ENCODE measurements at places on chromosomes 16 and 17.

GRCh38 chr16:58336332-58337089, 41.7 kb upstream of the PRSS54 start:
- peak; percentile 61 for DNase-seq

DNA sequence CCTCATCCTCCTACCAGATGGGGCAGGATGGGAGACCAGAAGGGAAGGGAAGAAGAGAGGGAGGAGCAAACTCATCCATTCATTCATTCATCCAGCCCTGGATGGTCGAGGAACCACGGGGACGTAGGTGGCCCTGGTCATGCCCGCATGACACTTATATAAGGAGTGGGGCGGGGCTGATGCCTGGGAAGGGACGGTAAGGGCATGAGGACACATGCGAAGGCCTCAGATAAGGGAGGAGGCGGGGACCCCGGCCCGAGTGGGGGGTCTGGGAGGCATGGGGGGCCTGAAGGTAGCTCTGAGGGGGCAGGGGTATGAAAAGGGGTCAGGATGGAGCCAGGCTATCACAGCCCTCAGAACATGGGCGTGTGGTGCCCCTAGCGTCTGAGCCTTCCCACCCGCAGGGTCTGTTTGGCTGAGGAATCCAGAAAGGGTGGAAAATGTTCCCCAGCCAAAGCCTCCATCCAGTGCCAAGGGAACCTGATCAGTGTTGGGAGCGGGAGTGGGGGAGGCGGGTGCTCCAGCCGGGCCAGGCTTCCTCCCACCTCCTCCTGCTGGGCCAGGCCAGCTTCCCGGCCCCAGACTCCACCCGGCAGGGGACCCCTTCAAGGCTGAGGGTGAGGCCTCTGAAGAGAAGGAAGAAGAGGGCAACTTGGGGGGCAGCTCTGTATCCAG, 17.6 kb upstream of the CD79B start:
- no peak for DNase-seq

DNA sequence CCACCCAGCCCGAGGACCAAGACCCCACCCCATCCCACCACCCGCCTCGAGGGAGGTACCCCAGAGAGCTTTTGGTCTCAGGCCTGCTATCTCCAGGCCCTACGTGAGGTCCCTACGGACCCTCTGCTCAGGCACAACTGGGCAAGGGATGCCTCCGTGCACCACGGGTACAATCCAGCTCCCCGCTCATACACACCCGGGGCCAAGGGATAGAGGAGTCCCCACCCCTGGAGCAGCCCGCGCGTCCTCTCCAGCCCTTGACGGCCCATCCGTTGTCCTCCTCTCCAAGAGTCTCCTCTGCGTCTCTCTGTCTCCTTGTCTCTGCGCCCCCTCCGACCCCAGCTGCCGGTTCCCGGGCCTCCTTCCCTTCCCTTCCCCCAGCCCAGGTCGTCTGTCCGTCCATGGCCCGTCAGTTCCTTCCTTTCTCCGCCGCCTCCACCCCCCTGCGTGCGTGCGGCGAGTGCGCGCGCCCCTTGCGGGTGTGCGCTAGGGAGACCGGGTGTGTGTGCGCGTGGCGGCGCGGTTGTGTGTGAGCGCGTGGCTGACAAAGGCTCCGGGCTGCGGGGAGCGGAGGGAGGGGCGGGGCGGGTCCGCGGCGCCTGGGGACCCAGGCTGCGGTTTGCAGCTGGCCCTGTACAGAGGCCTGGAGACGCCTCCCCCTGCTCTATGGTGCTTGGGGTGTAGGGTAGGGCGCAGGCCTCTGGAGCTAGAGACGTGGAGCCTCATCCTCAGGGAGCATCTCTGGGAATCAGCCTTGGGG, 930 bp downstream of the SPNS2 start:
- DNase-seq: peak; percentile 69

GRCh38 chr16:78002915-78003538, 19.3 kb upstream of the CLEC3A start:
- DNase-seq: peak; percentile 73

GRCh38 chr17:2656283-2656682, 55.3 kb downstream of the CLUH start:
- no peak for DNase-seq

GRCh38 chr17:61594294-61594825, 3.3 kb upstream of the NACA2 start:
- no peak for DNase-seq

DNA sequence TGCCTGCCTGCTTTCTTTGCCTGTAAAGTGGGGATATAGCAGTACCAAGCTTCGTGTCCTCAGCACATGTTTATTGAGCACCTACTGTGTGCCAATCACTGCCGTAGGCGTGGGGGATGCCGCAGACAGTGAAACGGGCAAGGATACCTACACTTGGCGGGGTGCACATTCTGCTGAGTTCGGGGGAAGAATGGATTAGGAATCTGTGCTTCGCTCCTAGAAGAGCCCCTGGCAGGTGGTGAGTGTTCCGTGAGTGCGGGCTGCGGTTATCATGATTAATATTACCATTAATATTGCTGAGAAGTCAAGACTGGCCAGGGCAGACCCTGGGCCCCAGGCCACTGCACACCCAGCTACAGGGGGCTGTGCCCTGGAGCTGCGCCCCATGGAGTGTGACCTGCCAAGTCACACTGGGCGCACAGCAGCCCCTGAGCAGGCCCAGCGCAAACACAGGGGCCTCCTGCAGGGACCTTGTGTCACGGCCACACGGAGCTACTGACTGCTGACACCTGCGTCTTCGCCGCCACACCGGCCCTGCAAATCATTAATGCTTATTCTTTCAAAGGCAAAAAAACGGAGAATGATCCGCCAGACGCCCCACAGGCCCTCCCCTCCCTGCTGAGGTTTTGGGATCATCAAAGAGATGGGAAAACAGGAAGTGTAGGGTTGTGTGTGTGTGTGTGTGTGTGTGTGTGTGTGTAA, 213.4 kb upstream of the GSE1 start:
- DNase-seq: no peak

DNA sequence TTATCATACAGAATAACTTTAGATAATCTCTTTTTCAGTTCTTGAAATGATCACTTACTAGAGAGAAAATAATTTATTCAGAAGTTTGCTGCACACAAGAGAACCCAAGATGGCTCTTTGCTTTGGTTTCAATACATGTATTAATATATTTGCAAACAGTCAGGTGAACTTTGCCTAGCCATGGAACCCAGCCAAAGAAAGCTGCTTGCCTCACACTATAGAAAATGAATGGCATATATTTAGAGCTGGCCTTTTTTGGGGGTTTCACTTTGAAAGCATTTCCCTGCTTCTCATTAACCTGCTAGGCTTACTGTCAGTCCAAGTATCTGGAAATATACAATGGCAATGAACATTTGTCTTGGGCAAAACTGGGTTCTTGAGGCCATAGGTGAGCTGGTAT, 75.3 kb downstream of the MRTFB start:
- no peak for DNase-seq

GRCh38 chr17:38906460-38907228, 18.8 kb upstream of the LASP1NB start:
- DNase-seq: no peak

DNA sequence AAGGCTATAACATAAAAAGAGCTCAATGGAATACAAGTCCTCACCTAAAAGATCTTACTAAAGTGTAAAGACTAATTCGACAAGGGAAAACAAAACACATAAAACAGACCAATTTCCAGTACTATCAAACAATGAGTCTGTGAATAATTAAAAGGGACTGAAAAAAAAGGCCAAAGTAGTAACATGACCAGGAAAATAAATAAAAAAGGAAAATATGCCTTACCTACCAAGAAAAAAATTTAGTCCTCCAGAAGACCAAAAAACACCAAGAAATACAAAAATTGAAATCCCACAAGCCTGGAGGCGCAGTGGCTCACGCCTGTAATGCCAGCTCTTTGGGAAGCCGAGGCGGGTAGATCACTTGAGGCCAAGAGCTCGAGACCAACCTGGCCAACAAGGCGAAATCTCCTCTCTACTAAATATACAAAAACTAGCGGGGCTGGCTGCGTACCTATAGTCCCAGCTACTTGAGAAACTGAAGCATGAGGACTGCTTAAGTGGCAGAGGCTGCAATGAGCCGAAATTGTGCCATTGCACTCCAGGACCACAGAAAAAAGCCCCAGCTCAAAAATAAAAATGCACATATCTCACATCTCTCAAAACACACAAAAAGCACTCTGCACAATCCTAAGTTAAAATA, 60.8 kb downstream of the TEX14 start:
- DNase-seq: peak; percentile 33

DNA sequence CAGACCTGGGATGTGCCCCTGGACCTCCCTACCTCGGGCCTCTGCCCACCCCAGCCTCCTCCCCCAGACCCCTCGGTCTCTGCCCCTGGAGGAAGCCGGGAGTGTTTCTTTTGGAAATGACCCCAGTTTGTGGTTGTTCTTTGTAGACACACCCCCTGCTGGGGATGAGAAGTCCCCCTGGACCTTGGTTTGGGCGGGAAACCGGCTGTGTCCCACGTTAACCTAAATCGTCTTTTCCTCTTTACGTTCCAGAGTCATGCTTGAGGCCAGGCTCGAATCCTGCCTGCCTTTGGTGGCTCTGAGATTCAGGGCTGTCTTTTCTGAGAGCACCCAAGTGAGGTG, 116.6 kb downstream of the METRNL start:
- no peak for DNase-seq

DNA sequence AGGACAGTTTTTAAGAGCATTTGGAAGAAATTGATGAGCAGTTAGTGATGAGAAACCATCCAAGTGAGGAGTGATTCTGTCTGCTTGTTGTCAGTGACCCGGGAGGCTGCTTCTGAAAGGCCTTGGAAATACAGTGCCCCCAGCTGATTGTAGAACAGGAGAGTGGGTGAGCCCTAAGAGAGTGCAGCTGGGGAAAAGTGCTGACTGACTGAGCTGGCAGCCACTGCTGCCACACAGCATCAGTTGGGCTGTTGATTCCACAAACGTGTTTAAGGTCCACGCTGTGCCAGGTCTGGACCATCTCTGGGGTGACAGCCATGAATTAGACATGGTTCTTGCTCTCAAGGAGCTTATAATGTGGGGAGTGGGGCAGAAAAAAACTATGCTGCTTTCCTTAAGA, 18.9 kb downstream of the NUP93 start:
- DNase-seq: no peak

DNA sequence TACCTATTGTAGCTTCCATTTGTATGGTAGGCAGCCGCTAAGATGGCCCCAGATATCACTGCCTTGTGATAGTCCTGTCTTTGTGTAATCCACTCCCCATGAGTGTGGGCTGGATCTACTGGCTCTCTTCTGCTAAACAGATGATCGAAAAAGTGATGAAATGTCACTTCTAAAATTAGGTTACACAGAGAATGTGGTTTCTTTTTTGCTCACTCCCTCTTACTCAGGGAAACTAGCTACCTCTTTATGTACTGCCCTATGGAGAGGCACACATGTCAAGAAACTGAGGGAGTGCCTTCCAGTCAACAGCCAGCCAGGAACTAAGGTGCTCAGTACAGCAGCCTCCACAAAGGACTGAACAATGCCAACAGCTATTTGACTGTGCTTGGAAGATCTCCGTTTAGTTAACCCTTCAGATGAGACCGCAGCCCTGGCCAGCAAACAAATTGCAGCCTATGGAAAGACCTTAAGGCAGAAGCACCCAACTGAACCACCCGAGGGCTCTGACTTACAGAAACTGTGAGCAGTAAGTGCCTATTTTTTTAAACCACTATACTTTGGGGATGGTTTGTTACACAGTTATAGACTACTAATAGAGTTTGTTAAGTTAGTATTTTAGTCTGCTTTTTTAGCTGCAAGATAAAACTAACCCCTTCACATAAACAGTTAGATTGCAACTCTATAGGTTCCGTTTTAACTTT, 113.2 kb upstream of the MAF start:
- no peak for DNase-seq

GRCh38 chr16:57549730-57550129, 7.3 kb downstream of the ADGRG5 start:
- no peak for DNase-seq

DNA sequence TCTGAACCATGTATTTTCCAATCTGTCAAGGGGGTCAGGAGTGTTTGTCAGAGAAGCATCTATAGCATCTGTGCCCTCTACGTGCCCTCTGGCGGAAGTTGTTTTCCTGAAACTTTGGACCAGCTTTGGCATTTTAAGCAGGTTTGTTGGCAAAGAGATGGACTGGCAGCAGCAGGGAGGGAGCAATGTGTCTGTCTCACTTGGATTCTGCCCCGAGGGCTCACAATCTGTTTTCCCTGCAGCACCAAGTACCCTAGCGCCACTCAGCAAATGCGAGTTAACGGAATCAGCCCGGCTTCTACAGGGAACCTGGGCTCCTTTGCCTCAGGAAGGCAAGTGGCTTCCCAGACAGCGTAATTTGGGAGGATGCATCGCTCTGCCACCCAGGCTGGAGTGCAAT, 17.4 kb downstream of the DUSP14 start:
- DNase-seq: no peak

DNA sequence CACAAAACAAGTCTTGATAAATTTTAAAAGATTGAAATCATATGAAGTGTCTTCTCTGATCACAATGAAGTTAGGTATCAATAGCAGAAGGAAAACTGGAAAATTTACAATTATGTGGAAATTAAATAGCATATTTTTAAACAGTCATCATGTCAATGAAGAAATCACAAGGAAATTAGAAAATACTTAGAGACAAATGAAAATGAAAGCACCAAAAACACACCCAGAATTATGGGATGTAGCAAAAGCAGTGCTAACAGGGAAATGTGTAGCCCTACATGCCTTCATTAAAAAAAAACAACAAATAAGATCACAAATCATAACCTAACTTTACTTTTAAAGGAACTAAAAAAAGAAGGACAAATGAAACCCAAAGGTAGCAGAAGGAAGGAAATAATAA, 7.5 kb upstream of the IL21R start:
- DNase-seq: no peak

DNA sequence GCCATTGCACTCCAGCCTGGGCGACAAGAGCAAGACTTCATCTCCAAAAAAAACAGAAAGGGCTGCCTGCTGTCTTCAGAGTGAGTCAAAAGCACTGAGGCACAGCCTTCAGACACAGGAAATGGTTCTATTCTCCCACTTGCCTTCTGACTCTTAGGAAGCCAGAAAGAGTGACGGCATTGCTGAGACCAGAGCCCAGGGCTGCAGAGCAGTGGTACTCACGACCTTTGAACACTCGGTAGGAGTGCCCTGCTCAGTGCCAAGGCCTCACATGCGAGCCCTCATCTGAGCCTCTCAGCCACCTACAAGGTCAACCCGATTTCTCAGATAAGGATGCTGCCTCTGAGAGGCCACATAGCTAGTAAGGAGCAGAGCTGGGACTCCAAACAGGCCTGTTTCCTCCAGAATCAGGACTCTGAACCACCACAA, 3.5 kb upstream of the ITGAE start:
- no peak for DNase-seq

- DNase-seq: peak; percentile 90
These were observed 14.1 kb downstream of the PHF12 start for GRCh38 chr17:28937044-28937729.

DNA sequence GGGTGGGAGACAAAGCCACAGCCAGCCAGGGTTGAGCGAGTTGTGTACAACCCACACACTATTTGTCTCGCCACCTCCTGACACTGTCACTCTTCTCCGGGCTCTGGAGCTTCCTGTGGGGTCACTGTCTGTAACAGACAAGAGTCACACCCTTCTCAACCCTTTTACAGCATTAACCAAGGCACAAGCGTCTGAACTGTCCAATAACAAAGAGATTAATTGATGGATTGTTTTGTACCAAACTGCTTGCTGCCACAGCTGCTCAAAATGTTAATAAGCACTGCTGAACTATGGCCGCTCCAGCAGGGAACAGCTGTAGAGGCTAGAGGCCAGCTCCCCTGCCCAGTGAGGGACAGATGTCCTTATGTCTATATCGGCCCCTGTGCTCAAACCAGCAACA, 25.2 kb upstream of the HYDIN start:
- DNase-seq: peak; percentile 53

Data from putamen (tissue), 1 donor.